ENCODE measurements at places on chromosomes 6 and 20.
A peak's percentile ranks its signal among the peaks of the same experiment; 100 is the strongest.

- no peak for DNase-seq
Observed at GRCh38 chr20:62618611-62619529, 23.4 kb upstream of the SLCO4A1 start.

DNA sequence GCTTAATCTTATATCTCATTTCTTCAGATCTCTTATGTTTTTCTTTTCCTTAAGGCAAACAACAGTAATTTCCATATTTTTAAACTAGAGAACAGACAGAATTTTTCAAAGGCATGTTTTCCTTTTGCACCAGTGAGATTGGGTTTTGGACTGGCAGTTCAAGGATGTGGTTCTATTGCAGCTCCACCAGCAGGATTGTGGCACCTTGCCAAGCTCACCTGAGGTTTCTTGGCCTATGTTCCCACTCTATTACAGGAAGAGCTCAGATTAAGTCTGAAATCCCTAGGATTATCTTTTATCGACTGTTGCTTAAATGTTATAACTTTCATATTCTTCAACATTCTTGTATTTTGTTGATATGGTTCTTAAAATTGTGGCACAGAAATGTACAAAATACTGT, 218.9 kb downstream of the PLCB4 start:
- peak; percentile 22 for DNase-seq

DNA sequence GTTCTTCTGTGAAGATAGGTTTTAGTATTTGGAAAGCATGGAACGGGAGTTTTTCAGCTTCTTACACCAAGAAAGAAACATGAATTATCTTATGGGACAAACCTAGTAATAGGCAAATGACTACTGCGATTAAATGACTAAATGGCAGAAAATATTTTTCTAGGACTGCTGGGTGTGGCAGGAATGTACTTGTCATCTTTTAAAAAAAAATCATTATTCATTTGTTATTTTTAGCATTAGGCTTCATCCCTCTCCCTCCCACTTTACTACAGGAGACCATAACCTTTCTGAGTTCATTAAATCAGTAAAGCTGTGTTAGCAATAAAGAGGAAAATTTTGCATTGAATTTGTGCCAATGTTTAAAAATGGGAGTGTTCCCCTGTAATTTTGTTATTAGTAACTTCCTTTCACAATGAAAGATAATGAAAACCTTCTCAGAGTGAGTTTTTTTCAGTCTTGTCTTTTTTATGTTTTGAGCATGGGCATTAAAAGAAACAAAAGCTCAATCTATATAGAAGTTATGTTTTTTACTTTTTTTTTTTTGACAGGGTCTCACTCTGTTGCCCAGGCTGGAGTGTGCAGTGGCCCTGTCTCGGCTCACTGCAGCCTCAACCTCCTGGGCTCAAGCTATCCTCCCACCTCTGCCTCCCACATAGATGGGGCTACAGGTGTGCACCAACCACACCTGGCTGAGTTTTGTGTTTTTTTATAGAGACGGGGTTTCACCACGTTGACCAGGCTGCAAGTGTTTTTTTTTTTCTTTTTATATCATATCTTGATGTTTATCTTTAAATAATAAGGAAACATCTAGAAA, 105.6 kb upstream of the CLDN20 start:
- peak; percentile 4 for DNase-seq

DNA sequence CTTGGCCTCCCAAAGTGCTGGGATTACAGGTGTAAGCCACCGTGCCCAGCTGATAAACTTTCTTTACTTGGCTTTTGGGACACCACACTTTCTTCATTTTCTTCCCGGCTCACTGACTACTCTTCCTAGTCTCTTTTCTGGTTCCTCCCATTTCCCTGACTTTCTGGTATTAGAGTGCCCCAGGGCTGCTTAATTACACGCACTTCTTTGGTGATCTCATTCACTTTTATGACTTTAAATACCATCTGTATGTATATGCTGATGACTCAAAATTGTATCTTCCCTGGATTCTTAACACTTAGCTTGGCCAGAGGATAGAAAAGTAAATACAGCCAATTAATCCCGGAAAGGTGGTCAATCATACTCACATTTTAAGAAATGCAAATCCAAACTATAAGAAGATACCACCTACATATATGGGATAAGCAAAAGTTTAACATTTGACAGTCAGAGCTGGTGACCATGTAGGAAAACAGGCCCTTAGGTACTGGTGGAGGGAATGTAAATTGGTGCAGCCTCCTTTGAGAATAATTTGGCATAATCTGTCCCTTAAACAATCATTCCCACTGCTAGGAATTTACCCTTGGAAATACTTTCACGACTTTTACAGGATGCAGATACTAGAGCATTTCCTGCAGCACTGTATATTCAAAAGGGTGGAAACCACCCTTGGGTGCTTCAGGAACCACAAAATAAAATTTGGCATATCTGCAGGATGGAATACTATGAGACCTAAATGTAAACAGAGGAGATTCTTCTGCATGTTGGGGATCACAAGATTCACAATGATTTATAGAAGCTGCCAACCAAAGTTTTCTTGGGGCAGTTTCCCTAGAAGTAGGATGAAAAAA, 9.4 kb upstream of the NANP start:
- no peak for DNase-seq

DNA sequence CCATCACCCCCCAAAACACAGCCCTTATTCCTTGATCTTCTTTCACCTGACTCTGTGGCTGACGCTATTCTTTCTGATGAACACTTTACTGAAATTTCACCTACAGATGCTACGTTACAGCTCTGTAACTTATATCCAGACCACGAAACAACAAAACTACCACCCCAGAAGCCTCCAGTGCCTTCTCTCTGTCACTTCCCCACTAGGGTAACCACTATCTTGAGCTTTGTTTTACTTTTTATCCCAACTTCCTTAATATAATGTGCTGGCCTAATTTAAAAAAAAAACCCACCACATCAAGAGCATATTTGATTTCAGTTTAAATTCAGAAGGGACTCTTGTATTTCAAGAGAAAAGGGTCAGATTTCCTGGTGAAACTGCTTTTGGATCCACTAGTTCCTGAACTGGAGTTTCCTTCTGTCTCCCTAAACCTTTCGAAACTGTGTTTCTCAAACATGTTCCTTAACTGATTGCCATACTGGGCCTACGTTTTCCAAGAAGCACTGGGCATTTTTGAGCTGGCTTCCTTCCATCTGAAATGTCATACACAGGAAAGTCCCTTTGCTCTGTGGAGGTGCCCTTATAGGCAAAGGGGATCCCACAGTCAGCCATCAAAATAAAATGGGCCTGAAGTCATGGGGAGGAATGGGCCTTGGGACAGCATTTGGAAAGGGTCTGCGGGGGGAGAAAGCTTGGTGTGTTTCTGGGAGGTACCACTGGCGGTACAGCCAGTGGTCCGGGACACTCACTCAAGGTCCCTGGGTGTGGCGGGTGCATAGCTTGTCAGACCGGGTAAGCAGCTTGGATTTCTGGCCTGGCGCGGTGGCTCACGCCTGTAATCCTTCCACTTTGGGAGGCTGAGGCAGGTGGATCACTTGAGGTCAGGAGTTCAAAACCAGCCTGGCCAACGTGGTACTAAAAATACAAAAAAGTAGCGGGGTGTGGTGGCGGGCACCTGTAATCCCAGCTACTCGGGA, 25.8 kb upstream of the RTF2 start:
- no peak for DNase-seq

GRCh38 chr20:50213531-50214106, 23.0 kb downstream of the CEBPB start:
- no peak for DNase-seq

- no peak for DNase-seq
Observed at GRCh38 chr6:2959909-2960719, 11.3 kb downstream of the SERPINB6 start.

Data from NCI-H2081 (cell line).